ENCODE measurements at places on chromosomes 6 and 20. TPM values are rescaled to one million over a fixed set of nuclear protein-coding genes. Genes with fewer than 3 reads are reported as not detected.

- no peak for DNase-seq
Measured at GRCh38 chr6:160167604-160168399, 46.2 kb downstream of the SLC22A1 start.

DNA sequence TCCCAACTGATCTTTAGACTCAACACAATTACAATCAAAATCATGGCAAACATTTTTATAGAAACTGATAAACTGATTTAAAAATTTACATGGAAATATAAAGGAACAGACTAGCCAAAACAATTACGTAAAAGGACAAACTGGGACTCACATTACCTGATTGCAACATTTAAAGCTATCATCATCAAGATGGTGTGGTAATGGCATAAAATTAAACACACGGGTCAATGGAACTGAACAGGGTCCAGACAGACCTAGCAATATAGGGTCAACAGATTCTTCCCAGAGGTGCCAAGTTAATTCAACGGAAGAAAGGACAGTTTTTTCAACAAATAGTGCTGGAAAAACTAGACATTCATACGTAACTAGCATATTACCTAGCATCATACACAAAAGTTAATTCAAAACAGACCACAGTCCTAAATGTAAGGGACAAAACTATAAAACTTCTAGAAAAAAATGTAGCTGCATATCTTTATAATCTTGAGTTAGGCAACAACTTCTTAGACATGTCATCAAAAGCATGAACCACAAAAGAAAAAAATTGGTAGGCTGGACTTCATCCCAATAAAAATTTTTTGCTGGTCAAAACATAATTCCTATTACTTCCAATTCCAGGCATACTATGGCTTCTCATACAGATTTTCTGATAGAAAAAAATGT, 147.4 kb upstream of the BEND6 start:
- DNase-seq = no peak

GRCh38 chr6:158785036-158785435, 34.1 kb downstream of the EZR start:
- DNase-seq = no peak

The CGAS gene
- 4.9 TPM for polyA plus RNA-seq

DNA sequence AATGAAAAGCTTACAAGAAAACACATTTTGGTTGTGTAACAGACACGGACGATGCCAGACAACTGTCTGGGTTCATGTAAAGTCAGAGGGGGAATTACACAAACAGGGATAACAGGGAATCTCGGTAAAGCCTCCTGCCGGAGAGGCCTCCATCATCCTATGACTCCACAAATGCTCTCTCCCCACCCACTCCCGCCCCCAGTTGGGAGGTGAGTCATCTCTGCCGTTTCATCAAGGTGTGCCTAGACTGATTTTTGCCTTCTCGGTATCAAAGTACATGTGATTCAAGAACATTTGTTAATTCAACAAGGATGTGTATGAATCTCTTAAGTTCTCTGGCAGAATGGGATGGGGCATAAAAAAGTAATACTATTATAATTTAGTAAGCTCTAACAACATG, 304.9 kb upstream of the PRDM1 start:
- no peak for DNase-seq

GRCh38 chr6:85261271-85261670, 188.6 kb upstream of the NT5E start:
- DNase-seq = no peak

The HLA-DOB gene
- 0.64 TPM for polyA plus RNA-seq

DNA sequence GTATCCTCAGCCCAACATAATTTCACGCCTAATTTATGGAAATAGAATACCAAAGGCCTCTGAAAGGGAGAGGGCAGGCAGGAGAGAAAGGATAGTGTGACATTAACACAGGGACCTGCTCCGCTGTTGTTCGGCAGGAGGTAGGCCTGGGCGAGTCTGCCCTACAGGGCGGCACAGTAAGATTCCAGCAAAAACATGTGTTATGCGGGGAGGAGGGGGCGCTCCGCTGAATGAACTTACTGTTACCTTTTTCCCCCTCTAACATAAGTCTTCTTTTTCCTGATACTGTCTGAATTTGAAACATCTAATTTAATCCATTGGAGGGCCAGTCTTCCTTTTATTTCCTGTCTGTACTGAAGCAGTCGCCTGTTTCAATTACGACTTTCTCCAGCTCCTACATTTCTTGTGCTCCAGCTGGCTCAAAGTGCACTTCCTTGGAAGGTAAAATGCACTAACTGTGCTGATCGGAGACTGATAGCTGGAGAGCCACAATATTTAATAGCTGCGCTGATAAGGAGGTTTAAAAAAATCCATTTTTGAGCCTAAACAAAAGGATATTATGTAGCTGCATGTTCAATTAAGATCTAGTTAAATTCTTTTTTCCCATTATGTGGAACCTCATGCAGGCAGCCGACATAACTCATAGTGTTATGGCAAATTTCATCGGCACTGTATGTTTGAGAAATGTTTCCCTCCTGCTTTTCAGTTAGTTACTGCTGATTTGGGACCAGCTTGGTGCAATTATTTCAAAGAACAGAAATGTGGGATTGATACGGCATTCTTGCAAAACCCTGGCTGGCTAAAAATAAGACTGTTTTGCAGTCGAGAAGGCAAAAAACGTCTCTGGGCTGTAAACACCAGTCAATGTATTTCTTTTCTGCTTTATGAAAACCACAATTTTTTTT, 193.0 kb downstream of the FOXC1 start:
- DNase-seq = no peak

The TTK gene
- not detected for polyA plus RNA-seq

DNA sequence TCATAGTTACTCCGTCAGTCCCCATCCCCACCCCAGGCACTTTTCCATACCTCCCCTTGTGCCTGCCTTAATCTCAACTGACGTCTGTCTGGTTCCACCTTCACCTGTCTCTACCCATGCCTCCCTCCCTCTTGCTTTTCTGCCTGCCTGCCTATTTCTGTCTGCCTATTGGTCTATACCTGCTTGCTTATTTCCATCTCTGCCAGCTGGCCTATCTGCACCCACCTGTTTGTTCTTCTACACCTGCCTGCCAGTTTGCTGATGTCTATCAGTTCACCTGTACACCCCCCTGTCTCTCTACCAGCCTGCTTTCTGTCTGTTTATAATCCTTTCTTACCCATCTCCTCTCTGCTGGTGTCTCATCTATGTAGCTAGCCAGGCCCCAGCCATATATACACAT, 87.5 kb downstream of the RALGAPA2 start:
- DNase-seq = no peak

The SLC35F1 gene
- polyA plus RNA-seq = not detected

The OXT gene
- polyA plus RNA-seq = not detected

DNA sequence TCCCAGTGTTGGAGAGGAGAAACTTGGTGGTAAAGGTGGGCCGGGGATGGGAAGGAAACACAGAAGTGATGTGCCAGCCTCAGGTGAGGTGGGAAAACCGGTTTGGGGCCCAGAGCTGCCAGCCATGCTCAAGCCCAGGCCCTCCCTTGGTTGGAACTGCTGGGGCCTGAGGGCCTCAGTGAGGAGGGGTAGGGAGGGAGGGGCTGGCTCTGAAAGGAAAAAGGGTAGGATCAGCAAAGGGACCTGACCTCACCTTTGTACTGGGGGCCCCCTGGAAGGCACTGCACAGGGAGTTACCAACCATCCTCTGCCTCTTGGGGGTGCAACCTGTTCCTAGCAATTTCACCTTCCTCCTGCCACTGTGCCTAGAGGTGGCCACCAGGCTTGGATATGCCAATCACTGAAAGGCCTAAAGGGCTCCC, 1.8 kb upstream of the SPEF1 start:
- no peak for DNase-seq

The RALGAPB gene
- 15.5 TPM for polyA plus RNA-seq

DNA sequence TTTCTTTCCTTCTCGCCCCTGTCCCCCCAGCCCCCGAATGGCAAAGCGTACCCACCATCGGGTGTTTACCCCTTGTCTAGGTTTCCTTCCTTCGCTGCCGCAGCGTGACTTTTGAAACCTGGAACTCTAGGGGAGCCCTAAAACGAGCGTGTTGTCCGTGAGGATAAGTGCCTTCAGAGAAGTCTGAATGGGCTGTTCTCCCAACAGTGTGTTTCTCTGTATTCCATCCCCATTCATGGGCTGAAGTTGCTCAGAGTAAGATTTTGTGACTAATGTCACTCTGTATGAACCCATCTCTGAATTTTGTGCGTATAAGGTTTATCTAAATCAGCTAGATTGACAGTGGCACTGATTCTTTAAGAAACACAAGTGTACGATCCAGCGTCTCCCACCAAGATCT, 949 bp downstream of the MACROD2 start:
- DNase-seq = no peak

DNA sequence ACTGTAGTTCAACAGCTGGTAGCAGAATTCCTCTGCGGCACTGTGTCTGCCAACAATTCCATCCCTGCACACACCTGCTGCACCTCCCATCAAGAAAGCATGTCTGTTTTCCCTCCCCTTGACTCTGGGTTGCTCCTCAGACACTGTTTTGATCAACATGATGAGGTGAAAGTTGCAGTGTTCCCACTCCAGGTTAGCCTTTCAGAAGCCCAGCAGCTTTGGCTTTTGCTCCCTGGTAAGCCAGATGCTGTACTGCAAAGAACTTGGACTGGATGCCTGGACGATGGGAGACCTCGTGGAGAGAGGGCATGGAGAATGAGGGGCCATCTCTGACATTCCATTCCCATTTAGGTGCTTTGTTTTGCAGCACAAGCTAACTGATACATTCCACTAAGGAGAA, 79.1 kb upstream of the MAFB start:
- DNase-seq = no peak

- peak; percentile 49 for DNase-seq
Measured at GRCh38 chr6:113873043-113873667, 16.0 kb downstream of the MARCKS start.

The YIPF3 gene
- 112 TPM for polyA plus RNA-seq

DNA sequence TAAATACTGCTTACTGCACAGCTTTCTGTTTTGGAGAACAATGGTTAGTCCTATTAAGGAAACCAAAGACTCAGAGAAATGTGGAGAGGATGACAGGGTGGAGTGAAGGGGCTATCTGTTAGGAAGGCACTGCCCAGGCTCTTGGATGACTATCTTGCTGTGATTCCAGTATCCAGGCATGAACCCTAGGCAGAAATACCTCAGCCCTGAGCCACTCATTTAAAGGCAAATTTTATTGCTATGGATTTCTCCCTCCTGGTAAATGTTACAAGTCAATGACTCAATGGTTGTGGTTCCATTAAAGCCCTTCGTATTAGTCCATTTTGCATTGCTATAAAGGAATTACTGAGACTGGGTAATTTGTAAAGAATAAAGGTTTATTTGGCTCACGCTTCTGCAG, 25.9 kb downstream of the ADGRF4 start:
- no peak for DNase-seq

The COL19A1 gene
- polyA plus RNA-seq = not detected

GRCh38 chr6:148700741-148701311, 46.0 kb upstream of the UST start:
- DNase-seq = peak; percentile 53

GRCh38 chr20:37895166-37895565, 7.8 kb upstream of the VSTM2L start:
- no peak for DNase-seq

GRCh38 chr6:6357032-6357431, 36.6 kb upstream of the F13A1 start:
- no peak for DNase-seq

The GNMT gene
- 0.17 TPM for polyA plus RNA-seq

GRCh38 chr6:56652231-56652630, 9.5 kb upstream of the DST start:
- no peak for DNase-seq

DNA sequence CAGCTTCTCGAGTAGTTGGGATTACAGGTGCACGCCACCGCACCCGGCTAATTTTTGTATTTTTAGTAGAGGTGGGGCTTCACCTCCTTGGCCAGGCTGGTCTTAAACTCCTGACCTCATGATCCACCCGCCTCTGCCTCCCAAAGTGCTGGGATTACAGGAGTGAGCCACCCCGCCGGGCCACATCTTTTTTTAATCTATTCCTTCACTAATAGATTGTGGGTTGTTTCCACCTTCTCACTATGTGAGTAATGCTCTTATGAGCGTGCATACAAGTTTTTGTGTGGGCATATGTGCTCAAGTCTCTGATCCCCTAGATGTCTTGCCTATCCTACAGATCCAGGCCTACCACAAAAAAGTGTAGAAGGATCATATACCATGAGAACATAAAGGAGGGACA, 30.7 kb downstream of the CARMIL1 start:
- no peak for DNase-seq

The ANKRD66 gene
- not detected for polyA plus RNA-seq
